T-helper 2 cell treated with Interferon-gamma antibody and Interleukin-4, amounts not matched to agents 5 μg/mL and 100 μg/mL, for 36 hours (primary cell): ENCODE measurements at places on chromosomes 16 and 17.

DNA sequence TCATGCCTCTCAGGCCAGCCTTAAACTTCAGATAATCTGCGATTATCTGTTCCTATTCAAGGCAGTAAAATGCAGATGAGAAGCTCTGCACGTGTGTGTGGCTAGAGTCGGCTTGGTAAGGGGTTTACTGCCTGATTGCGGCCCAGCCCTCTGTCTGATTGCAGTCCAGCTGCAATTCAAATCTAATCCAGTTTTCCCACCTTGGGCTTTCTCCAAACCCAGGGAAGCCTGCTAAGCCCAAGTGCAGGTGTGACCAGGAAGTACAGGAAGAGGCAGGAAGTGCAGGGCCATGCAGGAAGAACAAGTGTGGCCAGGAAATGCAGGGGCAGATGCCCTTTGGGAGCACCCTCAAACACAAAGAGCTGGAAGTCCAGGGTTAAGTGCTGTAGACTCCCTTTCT, 314.9 kb downstream of the CEP112 start:
- DNase-seq, result no peak

DNA sequence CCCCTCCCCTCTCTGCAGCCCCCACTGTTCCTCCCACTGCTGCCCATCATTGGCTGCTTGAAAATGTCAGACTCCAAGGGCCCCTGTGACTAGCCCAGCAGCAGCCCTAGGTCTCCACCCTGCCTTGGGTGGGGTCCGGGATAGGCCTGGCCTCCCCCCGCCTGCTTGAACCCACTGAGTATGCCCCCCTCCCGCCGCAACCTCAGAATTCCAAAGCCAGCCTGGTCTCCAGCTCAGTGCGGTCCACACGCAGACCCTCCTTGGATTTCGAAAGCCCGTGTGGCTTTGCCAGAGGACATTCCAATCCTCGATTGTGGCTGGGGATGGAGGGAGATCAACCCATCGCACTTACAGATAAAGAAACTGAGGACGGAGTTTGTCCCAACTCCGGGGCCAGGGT, 6.4 kb downstream of the DPEP1 start:
- no peak for DNase-seq

DNA sequence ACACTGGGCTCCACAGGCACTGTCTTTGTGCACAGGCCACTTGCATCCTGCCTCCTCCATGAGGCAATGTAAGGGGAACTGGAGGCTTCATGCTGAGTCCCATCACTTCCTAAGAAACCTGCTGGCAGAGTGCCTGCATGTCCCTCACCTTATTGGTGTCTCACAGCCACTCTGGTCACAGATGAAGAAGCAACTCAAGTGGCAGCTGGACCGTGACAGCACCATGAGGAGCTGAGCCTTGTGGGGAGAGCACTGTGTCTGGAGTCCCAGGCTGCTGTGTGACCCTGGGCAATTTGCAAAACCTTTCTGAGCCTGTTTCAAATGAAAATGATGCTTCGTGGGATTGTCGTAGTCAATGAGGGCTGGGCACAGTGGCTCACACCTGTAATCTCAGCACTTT, 19.5 kb downstream of the ANKRD40 start:
- no peak for DNase-seq

DNA sequence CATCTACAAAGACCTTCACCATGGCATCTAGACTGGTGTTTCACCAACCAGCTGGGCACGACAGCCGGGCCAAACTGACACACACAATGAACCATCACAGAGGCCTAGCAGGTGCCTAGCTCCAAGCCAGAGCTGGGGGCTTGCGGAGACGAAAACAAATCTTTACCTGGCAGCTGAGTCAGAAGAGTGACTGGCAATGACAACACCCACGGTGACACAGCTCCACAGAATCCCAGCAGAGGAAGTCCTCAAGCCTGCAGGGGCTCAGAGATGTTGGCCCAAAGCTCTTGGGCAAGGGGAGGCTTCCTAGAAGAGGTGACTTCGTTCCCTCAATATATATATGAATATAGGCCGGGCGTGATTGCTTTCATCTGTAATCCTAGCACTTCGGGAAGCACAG, 5.1 kb downstream of the MMP25 start:
- no peak for DNase-seq

- no peak for DNase-seq
These were observed 31.8 kb downstream of the C16orf82 start for GRCh38 chr16:27098366-27099049.

DNA sequence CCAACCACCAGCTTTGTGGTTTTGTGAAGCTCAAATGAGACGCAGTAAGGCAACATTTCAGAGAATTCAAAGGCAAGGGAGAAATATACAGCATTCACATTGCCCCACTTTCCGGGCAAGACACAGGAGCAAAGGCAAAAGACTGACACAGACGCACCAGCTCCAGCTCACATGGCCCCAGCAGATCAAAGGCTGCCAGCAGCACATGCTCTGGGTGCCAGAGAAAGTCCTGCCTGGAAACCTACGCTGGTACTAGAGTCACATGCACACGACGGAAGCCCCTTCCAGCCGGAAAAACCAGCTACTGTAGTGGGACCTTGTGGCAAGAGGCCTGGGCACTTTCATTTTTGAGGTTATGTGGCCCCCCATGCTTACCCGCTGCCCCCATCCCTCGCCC, 50.1 kb downstream of the GTF3C1 start:
- DNase-seq, result no peak
